Bronchial epithelial cell (primary cell): ENCODE measurements at places on chromosomes 6 and 20. TPM values are rescaled to one million over a fixed set of nuclear protein-coding genes. Genes with fewer than 3 reads are reported as not detected.

Gene FILIP1
- under 0.01 and 0.26 TPM in 2 replicates for total RNA-seq

Gene KCNK15
- total RNA-seq, result under 0.01 and 0.26 TPM in 2 replicates

Gene FLRT3
- 17.1 and 20.7 TPM in 2 replicates for total RNA-seq

Gene LY6G5C
- total RNA-seq, result 0.13 TPM in 1 of 2 replicates, not detected in the other

Gene TFAP2A
- 3.4 and 6.3 TPM in 2 replicates for total RNA-seq

- no peak for DNase-seq
Observed at GRCh38 chr20:16036331-16036730, 536.9 kb downstream of the KIF16B start.

DNA sequence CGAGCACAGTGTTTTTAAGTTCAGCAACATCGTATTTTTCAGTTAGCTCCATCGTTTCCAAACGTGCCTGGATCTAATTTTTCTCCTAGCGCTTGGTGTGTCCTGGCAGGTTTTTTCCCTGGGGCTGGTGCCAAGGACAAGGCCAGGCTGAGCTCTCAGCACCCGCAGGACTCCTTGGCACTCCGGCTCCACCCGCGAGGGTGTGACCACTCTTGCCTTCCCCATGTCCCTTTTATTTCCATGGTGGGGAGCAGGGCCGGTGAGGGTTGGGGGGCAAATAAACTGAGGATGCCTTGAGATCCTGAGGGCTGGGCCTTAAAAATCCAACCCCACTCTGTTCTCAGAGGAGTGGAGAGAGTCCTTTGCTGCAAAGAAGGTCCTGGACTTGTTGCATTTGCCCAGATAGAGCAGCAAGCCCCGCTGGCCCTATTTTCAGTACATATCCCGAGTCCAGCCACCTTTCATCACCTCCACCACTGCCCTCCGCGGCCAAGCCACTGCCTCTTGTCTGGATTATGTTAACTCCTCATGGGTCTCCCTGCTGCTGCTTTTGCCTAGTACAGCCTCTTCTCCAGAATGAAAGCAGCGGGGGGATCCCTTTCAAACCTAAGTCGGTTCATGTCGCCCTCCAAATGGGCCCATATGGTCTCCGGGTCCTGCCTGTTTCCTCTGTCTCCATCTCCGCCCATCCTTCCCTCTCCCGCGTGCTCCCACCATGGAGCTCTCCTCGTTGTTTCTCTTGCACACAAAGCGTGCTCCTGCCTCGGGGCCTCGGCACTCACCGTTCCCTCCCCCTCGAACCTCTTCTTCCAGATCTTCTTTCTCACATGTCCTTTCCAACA is 4.5 kb upstream of the RAB44 start:
- DNase-seq, result no peak

DNA sequence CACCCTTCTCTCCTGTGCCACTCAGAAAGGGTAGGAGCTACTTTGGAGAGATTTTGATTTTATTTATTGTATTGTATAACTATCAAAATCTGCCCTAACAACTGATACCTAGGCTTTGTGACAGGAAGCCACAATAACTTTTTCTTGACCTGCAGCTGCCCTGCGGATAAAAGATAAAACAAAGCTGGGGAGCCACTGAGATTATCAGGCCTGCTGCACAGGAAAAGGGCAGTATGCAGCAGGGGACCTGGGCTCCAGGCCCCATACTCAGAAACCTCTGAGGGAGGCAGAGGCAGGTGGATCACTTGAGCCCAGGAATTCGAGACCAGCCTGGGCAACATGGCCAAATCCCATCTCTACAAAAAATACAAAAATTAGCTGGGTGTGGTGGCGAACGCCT is 980 bp upstream of the SNX21 start:
- no peak for DNase-seq

Gene BNIP5
- total RNA-seq, result not detected in 2 replicates

DNA sequence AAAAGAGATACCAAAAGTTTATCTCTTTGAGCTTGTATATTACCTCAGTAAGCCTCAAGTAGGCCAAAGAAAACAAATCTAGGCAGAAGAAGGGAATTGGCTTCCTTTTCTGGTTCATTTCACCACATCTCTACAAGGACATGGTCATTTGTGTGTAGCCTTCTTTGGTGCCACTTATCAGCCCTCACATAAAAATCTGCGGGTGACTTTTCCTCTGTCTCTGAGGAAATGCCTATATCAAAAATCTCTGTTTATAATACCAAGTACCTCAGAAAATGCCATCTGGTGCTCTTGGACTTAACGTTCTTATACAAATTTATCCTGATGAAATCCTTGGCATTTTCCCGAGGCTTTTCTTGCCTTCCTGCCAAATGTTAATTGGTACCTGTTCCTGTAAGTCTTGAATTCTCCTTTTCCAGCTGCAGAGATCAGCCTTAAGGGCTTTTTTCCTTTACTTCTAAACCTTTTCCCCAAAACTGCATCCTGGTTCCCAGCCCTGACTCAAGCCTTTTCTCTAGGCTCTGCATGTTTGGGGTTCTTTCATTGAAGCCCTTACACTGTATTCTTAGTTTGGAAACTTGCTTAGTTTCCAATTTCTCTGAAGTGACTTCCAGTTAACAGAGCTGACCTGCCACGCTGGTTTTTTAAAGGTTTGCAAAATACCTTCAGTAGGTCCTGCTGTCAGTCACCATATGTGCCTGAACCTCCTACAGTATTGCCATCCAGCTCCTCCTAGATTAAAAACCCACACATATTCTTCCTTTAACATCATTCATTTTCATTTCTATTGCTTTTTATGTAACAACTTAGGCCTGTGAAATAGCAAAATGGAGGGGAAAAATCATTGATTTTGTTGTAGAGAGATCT is 191.2 kb upstream of the PREP start:
- DNase-seq, result no peak

DNA sequence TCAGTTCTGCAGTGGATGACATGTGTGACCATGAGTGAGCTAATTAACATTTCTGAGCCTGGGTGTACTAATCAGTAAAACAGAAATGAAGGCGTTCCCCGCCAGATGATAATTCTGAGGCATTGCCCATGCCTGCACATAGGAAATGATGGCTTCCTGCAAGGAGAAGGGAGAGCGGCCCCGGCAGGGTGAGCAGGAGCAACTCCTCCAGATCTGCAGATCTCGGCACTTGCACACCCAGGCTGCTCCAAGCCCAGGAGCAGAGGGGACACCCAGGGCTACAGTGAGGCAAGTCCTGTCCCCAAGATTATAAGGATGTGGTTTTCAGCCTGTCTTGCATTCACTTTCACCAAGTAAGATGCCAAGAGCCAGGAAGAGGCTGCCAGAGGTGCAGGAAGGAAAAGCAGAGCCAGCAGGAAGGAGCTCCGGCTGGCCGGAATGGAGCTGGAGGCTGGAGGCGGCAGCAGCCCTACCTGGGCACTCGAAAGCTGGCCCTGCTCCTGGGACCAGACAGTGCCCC is 177.5 kb upstream of the CST7 start:
- DNase-seq, result no peak

DNA sequence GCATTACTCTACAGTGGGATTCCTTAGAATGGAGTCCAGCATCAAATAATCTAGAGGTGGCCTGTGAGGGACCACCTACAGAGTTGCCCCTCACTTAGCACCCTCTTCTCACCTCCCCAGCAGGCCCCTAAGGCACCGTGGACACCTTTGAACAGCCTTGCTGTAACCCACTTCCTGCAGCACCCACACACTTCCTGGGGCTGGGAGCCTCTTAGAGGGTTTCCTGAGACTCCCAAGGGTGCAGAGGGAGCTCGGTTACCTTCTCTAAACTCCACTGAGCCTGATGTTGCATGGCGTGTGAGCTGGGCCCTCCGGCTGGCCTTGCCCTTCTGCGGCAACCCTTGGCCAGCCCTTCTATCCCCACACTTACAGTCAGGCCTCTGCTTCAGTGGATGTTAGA is 7.3 kb upstream of the SIRPG start:
- DNase-seq, result no peak

DNA sequence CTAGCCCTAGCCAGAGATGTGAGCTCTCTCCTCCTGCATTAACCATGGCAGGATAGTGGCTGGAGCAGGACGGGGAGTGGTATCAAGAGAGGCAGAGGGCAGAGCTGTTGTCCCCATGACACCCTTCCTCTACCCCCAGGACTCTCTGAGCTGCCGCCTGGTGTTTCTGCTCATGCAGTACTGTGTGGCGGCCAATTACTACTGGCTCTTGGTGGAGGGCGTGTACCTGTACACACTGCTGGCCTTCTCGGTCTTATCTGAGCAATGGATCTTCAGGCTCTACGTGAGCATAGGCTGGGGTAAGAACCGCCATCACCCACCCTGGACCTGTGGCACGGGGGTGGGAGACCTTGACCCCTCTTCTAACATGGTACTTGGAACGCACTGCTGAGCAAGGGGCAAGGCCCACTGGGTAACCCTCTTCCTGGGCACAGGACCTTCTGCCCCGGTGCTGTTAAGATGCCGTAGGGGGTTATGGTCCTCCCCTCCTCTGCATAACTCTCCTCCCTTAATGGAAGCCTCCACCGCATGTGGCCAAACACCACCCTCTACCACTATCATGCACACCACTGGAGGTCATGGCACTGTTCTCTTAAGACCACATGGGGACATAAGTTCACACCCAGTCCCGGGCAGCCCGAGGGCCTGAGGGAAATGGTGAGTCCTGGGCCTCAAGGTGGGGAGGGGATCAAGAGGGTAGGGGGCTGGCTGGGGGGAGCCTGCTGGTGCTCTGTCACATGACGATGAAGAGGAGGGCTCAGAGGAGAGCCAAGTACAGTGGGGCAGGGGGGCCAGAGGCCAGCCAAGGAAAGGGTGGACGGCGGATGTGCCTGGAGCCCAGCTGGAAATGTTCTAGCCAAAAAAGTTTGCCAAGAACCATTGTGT is 25.1 kb downstream of the GLP1R start:
- no peak for DNase-seq

Gene ECT2L
- 0.13 TPM in 1 of 2 replicates, not detected in the other for total RNA-seq

DNA sequence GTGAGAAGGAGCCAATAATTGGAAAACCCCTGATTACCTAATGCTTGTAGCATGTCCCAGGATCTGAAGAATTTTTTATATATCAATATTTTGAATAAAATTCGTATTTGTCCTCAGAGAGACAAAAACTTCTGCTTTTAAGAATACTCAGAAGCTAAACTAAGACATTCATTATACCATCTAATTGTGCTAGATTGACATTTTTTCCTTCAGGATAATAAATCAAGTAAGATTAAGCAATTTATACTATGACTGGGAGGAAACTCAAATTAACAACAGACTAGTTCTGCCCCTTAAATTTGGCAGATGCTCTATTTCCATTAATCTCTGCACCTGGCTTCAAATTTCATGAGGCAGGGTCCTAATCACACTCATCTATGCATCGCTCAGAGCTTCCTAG is 291.4 kb downstream of the PLCB1 start:
- no peak for DNase-seq

- DNase-seq, result no peak
Observed at GRCh38 chr6:43753570-43754183, 16.3 kb upstream of the VEGFA start.

- no peak for DNase-seq
Observed at GRCh38 chr6:18513253-18513798, 126.2 kb downstream of the RNF144B start.

DNA sequence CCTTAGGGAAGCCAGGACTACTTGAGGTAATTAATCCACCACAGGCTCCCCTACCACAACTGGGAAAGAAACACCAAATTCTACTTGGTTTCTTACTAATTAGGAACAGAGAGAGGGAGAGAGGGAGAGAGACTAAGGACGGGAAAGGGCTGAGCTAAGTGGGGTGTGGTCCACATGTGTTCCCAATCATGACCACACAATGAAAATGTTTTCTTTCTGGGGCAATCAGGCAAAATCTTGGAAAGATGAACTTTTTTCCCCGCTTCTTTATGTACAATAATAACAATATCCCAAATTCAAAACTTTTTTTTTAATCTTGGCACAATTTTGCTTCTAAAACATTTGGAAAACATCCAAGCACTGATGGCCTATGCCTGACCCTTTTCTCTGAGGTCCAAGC is 734.4 kb downstream of the MAFB start:
- no peak for DNase-seq

- no peak for DNase-seq
Observed at GRCh38 chr20:24949756-24950127, 673 bp downstream of the CST7 start.

GRCh38 chr6:17278289-17279063 is 2.7 kb upstream of the RBM24 start:
- peak; percentile 71 for DNase-seq

GRCh38 chr6:140051521-140052512 is 677.4 kb upstream of the CITED2 start:
- peak; percentile 90 for DNase-seq

DNA sequence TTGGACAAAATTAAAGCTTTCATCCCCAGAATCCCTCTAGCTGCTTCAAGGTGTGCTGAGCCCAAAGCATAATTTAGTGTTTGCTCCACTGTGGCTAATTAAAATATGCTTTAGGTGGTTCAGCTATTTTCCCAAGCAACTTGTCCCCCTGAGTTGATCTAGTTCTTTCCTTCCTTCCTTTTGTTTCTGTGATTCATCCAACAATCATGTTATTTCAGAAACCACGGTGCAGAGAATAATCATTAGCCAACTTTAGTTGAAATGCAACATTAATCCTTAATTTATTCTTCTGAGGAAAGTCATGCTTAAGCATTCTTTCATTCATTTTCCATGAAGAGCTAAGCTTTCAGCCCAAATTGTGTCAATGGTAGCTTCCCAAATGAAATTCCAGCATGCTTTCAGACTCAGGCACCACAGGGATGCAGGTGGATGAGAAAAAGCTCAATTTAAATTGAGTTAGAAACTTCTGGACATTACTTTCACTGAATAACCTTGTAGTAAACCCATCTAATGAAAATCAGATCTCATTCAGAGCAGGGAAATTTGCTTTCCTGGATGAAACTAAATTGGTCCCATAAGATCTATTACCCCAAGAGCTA is 209.0 kb upstream of the NT5E start:
- DNase-seq, result no peak

DNA sequence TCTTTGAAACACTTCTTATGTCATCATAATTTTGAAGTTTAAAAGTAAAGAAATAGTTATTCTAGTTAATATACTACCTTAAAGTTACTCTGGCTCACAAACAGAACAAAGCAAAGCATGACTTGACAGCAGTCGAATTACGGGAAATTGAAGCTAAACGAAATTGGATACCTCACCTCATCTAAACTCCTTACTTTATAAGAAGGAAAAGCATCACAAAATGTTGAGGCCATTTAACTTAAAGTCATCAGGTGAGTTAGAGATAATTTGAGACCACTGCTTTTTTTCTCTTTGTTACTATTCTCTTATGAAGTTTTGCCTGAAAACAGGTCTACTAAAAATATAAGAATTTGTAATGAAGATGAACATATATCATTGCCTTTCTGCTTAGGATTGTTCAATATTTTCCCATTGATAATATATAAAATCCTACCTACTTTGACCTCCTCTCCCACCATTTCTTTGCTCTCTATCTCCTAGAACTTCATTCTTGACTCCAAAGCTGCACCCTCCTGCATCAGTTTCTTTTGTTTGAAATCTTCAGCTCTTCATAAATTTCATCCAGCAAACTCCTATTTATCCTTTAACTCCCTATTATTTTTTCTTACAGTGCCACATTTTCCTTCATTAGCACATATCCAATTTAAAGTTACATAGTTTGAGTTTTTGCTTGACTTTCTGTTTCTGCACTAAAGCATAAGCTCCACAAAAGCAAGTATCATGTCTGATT is 510.7 kb upstream of the ZNF337 start:
- DNase-seq, result no peak

- DNase-seq, result no peak
Observed at GRCh38 chr20:62493253-62493885, 17.6 kb upstream of the GATA5 start.

Gene OLIG3
- not detected in 2 replicates for total RNA-seq

GRCh38 chr6:111722179-111722731 is 116.6 kb upstream of the TRAF3IP2 start:
- DNase-seq, result peak; percentile 43

GRCh38 chr6:135439549-135439948 is 58.0 kb downstream of the AHI1 start:
- DNase-seq, result no peak

Gene EEF1A2
- 1.1 and 1.9 TPM in 2 replicates for total RNA-seq

GRCh38 chr6:169656546-169657283 is 45.1 kb downstream of the WDR27 start:
- no peak for DNase-seq
